Substantia nigra (tissue), 51 donors: ENCODE measurements at places on chromosomes 6 and 20.

DNA sequence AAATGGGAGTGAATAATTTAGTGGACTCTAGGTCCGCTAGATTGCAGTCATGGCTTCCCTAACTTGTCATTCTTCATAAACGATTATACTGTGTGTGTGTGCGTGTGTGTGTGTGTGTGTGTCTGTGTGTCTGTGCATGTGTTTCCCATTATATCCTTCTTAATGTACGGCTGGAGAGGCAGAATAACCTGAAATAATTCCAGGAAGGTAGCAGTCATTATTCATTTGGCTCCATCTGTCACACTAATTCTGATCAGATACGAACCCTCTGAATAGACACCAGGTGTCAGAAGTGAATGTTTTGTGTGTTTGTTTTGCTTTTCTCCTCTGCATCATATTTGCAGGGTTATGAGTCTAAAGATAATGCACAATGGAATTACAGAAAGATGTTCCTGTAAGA lies 372.9 kb downstream of the DOK5 start:
- DNase-seq, result no peak

- DNase-seq, result no peak
These were observed 128.7 kb upstream of the TRAF3IP2 start for GRCh38 chr6:111734068-111735061.

DNA sequence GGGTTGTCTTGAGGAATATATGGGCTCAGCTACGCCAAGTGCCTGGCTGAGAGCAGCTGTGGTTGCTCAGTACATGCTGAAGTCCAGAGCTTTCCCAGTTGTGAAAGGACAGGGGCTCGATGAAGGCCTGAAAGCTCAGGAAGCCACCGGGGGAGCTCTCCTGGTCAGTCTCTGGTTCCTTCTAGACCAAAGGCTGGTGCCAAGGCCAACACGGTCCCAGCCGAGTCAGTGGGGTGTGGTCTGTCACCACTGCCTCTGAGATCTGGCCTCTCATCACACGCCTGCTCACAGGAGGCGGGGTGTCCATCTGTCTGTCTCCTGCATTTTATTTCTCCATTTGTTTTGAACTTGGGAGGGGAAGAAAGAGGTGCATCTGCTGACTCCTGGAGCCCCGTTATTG lies 4.9 kb upstream of the FAM83C start:
- no peak for DNase-seq

GRCh38 chr20:39066471-39067242 lies 104.5 kb downstream of the DHX35 start:
- no peak for DNase-seq

GRCh38 chr20:54197621-54198604 lies 10.0 kb upstream of the PFDN4 start:
- no peak for DNase-seq

GRCh38 chr20:17584689-17585088 lies 14.8 kb downstream of the DSTN start:
- DNase-seq, result no peak

DNA sequence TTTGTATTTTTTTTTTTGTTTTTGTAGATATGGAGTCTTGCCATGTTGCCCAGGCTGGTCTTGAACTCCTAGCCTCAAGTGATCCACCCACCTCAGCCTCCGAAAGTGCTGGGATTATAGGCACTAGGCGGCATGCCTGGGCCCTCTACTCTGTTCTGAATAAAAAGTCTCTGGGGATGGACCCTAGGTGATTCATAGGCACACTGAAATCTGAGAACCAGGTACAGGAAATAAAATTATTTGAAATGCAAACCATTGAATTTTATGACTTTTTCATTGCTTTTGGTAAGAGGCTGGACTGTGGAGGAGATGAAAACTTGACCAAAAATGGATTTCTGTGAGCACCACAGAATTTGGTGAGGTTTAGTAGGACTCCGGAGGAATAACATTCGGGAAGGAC lies 117.5 kb downstream of the PRIM2 start:
- DNase-seq, result no peak

DNA sequence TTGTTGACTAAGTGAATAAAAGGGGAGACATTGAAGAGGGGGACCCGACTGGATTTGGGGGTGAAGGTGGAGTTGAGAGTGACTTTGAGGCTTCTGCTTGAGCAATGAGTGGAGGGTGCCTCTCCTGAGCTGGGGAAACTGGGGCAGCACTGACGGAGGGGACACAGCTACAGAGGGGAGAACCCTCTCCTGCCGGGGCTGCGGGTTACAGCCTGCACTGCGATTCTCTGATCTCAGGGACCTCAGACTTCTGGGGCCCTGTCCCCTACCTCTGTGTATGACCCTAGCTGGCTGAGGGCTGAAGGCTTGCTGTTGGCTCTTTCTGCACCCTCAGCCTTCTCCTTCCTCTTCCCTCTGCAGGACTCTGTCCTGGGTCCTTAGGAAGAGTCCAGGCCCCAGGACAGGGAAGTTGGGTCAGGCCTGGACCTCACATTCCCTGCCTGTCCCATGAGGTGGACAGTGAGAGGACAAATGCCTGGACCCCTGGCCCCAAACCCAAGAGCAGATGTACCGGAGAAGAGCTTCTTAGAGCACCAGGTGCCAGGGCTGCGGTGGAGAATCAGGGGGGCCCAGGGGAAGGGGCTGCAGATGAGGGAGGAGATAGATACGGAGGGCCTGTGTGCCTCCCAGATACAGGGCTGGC lies 13.7 kb upstream of the FAM110A start:
- DNase-seq, result no peak

- no peak for DNase-seq
These were observed 75.3 kb downstream of the UTRN start for GRCh38 chr6:144360401-144360800.

GRCh38 chr20:60100780-60101179 lies 142.6 kb downstream of the CDH26 start:
- DNase-seq, result no peak

- no peak for DNase-seq
These were observed 27.5 kb downstream of the PACSIN1 start for GRCh38 chr6:34493344-34493743.

DNA sequence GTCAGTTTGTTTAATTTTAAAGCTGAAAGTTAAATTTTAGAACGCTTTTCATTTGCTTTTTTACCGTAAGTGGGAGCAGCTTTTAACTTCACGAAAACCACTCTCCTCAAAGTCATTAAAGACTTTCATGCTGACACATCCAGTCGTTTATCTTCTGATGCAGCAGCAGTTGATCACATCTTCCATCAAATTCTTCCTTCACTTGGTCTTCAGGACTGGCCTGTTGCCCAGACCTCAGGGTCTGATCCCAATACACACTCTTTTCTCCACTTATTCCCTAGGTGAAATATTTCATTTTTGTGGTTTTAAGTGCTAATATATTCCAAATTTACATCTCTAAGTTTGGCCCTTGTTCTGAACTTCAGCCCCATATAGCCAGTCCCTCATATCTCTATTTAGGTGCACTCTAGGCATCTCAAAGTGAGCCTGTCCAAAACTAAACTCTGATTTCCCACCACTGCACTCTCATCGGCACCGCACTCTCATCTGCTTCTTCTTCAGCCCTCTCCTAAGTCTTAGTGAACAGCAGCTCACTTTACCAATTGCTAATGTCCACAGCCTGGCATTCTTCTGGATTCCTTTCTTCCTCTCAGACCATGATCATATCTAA lies 20.4 kb downstream of the AFDN start:
- no peak for DNase-seq

GRCh38 chr6:18323935-18324705 lies 59.8 kb upstream of the DEK start:
- no peak for DNase-seq

- no peak for DNase-seq
These were observed 122.1 kb downstream of the TIAM2 start for GRCh38 chr6:155117256-155117655.

DNA sequence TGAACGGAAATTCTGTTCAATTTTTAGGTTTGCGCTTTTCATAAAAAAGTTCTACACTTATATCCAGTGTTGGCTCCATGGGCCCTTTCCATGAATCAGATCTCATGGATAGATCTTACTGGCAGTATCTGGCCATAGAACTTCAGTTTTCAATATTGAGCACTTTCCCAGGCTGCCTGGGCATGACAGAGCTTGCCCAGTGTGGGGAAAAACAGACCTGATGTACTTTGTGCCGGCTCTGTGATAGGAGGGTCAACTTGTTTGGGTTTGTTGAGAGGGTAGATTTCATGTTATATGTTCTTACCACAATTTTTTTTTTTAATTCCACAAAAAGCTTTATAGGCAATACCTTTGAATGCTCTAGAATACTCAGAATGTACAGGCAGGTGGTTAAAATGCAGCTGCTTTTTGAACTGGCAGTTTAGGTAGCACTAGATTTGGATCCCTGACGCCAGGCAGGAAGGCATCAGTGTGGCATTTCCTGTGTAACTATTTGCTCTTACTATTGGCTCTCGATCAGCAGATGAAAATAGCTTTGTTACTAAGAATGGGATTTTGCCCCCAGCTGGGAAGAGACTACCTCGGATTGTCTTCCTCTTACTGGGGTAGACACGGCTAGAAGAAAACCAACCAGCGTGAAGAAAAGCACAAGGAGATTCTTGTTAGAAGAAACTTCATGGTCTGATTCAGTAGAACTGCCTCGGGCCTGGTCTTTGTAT lies 404.9 kb upstream of the SOX4 start:
- no peak for DNase-seq

- no peak for DNase-seq
These were observed 767.3 kb downstream of the TFAP2A start for GRCh38 chr6:9647599-9647998.

DNA sequence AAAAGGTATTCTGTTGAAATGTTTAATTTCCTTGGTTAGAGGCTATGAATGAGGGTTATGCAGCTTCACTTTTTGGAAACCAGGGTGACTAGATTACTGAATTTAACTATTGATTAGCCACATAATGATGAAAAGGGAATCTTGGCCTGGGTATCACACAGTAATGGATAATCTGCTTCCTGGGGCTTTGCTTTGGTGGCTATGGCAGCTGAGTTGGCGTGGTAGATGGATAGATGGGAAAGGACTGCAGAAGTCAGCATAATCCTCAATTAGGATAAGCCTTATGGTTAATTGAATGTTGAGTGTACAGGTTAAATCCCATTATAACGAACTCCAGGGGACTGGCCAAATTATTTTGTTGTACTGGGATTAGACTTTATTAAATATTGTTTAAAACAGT lies 5.2 kb downstream of the NCOA3 start:
- DNase-seq, result no peak

DNA sequence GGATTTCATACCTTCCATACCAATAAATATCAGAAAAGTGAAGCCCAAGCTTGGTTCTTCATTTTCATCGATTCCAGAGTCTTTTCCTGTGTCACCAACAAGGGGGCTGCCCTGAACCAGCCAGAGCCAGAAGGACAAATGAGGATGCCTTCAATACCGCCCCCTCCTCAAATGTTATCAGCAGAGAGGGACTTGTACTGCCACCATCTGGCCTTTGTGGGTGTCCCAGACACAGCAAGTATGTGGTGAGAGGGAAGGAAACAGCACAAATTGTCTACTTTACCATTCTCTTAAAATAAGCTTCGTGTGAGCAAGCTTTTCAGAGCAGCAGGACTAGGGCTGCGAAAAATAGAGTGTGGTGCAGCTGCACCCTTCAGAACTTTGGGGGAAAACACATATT lies 165.3 kb downstream of the SOBP start:
- DNase-seq, result no peak

GRCh38 chr6:17912521-17912920 lies 74.9 kb downstream of the KIF13A start:
- DNase-seq, result no peak

DNA sequence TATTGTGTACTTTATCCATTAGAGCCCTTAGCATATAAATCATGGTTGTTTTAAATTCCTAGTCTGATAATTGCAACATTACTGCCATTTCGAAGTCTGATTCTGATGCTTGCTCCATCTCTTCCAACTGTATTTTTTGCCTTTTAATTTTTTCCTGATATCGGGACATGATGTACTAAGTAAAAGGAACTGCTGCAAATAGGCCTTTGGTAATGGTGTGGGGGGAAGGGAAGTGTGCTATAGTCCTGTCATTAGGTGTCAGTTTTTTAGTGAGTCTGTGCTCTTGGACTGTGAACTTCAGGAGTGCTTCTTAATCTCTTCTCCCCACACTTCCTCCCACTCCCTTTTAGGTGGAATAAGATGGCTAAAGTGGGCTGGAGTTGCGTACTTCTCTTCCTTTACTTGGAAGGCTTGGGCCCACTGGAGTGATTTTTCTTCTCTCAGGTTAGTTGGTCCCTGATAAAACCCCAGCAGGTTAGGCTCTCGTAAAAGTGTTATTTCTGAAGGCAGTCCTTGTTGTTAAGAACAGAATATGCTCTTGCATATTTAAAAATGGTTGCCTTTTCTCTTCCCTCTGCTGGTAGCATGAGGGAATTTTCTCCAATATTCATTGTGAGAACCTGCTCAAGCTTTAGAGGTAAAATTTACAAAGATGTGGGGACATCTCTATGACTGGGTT lies 18.1 kb downstream of the STXBP5 start:
- DNase-seq, result no peak

- no peak for DNase-seq
These were observed 165.6 kb upstream of the OGFRL1 start for GRCh38 chr6:71123051-71123450.

- no peak for DNase-seq
These were observed 90.5 kb upstream of the MBOAT1 start for GRCh38 chr6:20302702-20303251.

- DNase-seq, result no peak
These were observed 667.5 kb downstream of the UTRN start for GRCh38 chr6:144952456-144953240.

GRCh38 chr20:59831916-59832270 lies 101.5 kb downstream of the SYCP2 start:
- no peak for DNase-seq

DNA sequence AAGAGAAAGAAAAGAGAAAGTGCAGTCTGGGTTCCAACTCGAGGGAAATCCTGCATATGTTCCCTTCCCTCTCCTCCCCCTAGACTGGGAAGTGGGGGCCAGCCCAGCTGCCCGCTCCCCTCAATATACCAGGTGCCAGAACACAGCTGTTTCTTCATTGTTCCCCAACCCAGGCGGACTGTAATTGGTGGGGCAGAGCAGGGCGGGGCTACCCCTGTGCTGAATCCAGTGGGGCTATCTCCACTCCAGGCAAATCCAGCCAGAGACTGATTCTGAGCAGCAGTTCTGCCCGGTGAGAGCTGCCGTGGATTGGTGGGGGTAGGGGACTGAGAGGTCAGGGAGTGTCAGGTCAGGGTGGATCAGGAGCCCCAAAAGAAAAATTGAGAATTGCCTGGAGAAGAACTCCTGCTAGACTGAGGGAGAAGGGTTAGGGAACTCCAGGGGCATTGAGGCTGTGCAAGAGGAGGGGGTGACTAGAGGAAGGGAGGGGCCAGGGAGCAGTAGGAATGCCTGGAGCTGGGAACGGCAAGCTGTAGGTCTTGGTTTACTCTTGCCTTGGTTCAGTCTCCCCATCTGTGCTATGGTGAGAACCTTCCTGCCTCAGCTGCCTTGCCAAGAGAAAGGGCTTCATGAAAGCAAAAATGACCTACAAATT lies at the start of gene MYMX:
Gene MYMX (plus strand): TSS at position 250 of the 655 bp plus-strand sequence. CDS start 546 bp downstream, outside the sequence.
- no peak for DNase-seq

- DNase-seq, result no peak
These were observed 41.6 kb downstream of the MRAP2 start for GRCh38 chr6:84074988-84075781.

DNA sequence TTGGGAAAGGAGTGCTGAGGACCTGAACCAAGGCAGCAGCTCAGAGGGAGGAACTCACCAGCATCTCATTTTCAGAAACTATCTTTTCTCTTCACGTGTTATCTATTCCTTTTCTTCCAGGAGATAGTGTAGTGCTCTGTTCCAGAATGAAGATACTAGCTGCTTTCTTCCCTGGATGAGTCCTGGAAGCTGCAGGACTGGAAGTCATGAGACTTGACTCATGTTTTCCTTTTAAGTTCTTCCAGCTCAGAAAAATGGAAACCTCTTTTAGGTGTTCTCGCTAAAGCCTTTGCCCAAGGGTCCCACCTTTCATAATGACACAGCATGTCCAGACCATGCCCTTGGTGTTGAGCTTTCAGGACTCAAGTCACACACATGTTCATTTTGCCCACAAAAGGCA lies 106.7 kb downstream of the UNC5CL start:
- no peak for DNase-seq
